A549 treated with Hydrocortisone at 1 μM for 4 hours (cell line): ENCODE measurements at places on chromosomes 16 and 17. TPM values are rescaled to one million over a fixed set of nuclear protein-coding genes. Genes with fewer than 3 reads are reported as not detected.

The TAC4 gene
- not detected in 5 replicates for total RNA-seq

The CCL14 gene
- not detected in 5 replicates for total RNA-seq

The NOXO1 gene
- total RNA-seq = 0.17 to 0.29 TPM (median 0.20 TPM) in 5 replicates

The MT1E gene
- 0.13 to 0.17 TPM in 2 of 5 replicates, not detected in the others for total RNA-seq

The XYLT1 gene
- total RNA-seq = 0.59 to 1.1 TPM (median 0.77 TPM) in 5 replicates

The DPEP1 gene
- total RNA-seq = 0.64 to 1.4 TPM (median 1.1 TPM) in 5 replicates

The GCGR gene
- 0.08 to 0.47 TPM (median 0.30 TPM) in 5 replicates for total RNA-seq
